Retinal pigment epithelial cell (primary cell): ENCODE measurements at places on chromosomes 5 and 9.

- DNase-seq, result no peak
Observed at GRCh38 chr5:8730194-8730593, 815.7 kb downstream of the SEMA5A start.

DNA sequence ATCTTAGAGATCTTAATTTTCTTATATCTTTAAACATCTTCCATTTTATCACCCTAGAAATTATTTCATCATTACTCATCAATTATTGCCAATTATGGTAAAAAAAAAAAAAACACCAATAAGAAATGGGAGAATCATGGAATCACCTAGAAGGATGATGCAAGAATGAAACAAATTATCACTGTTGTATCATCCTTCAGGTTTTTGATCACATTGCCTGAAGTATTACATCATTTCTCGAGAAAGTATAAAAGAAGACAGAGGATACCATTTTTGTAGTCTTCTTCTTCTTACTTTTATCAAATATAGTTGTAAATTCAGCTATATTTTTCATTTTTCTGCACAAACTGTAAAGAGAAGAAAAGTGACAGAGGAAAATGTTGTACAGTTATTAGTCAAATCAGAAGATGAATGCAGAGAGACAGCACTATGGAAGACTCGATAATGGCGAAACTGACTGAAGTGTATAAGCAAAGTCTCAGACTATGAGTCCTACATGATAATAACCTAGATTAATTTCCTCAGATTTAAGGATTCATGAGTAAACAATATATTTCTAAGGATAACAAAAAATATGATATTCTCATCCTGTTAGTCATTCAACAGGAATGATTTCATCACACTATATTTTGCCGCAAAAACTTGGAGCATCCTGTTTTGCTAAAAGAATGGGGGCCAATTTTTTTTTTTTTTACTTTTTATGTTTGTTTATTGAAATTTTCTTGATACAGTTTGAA lies 5.9 kb upstream of the STC2 start:
- no peak for DNase-seq

- DNase-seq, result no peak
Observed at GRCh38 chr9:100104314-100104713, 5.3 kb downstream of the INVS start.

GRCh38 chr5:27083449-27084415 lies 45.3 kb upstream of the CDH9 start:
- DNase-seq, result no peak

- DNase-seq, result no peak
Observed at GRCh38 chr5:95668728-95669127, 14.1 kb downstream of the SPATA9 start.

- DNase-seq, result peak; percentile 75
Observed at GRCh38 chr9:12680341-12680740, 12.8 kb upstream of the TYRP1 start.

DNA sequence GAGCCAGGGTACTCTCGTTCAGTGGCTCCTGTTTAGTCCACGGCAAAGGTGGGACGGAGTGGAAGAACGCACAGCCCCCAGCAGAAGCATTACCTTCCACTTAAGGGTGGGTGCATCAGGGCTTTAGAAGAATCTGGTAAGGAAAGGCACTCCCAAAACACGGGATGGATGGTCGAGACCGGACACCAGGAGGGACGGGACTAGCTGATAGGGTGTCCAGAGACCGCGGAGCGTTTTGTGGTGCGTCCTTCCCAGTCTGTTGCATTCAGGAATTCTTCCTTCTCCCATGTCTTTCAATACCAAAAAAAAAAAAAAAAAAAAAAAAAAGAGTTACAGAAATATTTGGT lies 545 bp upstream of the CTSV start:
- DNase-seq, result peak; percentile 24

DNA sequence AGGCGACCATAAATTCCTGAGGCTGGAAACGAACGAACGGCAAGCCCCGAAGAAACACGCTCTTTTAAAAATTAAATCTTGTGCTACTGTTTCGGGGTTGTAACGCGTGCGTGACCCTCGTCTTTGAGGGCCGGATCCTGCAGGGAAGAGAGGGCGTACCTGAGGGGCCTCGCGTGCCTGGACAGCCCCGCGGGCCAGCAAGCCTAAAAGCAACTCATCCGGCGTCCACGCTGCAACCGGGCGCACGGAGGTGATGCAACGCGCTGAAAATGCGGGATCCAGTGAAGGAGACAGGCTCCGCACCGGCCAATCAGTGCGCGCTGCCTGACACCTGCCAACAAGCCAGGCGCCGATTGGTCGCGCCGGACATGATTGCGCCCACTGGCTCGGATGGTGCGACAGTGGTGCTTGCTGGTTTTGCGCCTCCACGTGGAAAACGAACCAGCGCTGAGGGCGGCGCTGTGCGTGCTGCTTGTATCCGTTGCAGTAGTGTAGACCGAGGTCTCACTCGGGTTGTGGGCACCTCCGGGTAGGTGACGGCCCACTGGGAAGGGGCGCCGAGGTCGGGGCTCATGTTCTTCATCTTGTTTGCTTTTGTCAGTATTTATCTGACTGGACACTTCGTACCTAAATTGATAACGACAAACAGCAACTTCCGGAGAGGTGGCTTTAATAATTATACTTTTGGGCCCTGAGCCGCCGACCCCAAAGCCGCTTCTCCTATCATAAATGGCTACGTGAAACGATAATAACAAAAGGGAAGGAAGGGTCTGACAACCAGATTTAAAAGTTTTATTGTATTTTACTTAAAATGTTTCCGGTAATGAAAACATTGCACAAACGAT lies at the start of gene IARS1:
Gene IARS1 (minus strand): TSS at position 246 of the 845 bp plus-strand sequence. CDS start 4,278 bp downstream, outside the sequence.
- peak; percentile 90 for DNase-seq

DNA sequence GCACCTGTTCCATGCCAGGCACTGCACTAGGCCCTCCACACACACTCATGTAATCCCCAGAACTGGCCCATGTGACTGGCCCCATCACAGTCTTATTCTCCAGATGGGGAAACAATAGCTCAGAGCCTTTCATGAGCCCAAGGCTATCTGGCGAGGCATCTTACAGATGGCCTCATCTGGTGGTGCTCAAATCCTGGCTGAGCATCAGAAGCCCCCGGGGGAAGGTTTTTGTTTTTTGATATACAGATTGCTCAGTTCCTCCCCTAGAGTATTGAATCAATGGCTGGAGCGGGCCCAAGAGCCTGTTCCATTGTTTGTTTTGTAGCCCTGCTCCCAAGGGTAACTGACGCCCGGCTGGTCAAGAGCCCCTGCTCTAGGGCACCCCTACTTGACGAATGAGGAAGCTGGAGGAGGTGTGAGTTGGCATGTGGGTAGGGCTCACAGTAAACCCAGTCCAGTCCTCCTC lies 145.3 kb upstream of the RAPGEF1 start:
- no peak for DNase-seq

- DNase-seq, result no peak
Observed at GRCh38 chr9:87874304-87874623, 8.4 kb upstream of the SPATA31E1 start.
